ENCODE measurements at places on chromosomes 16 and 17.
A peak's percentile ranks its signal among the peaks of the same experiment; 100 is the strongest.

GRCh38 chr17:41265078-41265477 lies at the start of gene KRTAP9-6:
KRTAP9-6 (plus strand) TSS chr17:41265378; CDS start chr17:41265378, 0 bp downstream.
- DNase-seq = no peak

DNA sequence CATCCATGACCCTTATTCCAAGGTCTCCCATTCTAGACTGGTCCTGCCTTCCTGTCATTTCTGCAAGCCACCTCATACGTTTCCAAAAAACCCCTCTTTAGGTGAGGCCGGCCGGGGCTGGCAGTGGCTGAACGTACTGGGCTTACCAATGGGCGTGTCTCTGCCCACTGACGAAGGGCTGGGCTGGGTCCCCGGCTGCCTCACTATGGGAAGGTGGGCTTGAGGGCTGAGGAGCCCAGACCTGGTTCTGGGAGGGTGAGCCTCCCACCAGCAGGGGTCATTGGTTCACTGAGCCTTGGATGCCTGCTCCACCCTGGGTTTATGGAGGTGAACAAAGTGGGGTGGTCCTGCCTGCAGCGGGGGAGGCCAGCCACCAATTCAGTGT lies 19.9 kb downstream of the KDM8 start:
- no peak for DNase-seq

DNA sequence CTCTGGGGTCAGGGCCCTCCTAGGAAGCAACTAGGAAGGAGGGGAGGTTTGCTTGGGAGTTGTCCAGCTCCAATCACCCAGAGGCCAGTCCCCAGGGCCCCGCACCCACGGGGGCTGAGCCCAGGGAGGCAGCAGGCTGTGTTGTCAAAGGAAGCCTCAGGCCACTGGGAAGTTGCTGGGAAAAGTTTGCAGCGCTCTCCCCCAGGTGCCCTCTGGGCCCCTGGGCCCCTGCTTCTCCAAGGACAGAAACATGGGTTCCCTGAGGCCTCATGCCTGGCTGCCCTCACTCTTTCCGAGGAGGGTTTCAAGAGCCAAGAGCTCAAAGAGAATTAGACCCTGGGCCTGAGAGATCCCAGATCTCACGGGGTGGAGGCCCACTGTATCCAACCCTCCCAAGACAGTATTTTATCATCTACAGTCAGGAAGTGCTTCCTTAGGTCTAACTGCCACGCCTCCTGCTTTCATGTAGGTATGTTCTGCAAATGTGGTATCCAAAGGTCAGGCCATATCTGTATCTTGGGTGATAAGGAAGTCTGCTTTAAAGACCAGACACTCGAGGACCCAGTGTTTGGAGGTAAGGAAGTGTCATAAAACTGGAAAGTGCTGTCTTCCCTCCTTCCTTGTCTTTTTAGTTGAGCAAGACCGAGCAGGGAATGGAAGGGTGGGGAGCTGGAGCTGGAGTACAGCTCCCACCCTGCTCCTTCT lies 44.2 kb upstream of the ZNF423 start:
- no peak for DNase-seq

- no peak for DNase-seq
These were observed 29.6 kb upstream of the MRC2 start for GRCh38 chr17:62597920-62598319.

DNA sequence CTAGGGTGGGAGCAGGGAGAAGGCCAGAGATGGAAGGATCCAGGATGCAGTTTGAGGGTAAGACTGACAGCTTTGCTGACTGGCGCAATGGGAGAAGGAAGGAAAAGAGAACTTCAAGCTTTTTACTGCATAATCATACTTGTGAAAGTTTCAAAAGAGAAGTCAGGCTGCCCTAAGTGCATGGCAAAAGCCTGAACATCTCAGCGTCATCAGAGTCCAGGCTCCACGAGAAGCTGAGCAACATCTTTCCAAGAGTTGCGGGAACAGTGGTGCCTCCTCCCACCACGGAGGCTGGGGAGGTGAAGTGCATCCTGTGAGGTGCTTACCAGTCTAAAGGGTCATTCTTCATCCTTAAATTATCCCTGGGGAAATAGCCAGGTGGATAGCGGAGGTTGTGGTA lies 26.9 kb upstream of the SLC38A8 start:
- no peak for DNase-seq

- no peak for DNase-seq
These were observed 6.0 kb downstream of the IL34 start for GRCh38 chr16:70652322-70652721.

- DNase-seq = no peak
These were observed 40.3 kb upstream of the VPS4A start for GRCh38 chr16:69270831-69271230.

GRCh38 chr17:49891271-49891670 lies 43.4 kb upstream of the TAC4 start:
- no peak for DNase-seq

DNA sequence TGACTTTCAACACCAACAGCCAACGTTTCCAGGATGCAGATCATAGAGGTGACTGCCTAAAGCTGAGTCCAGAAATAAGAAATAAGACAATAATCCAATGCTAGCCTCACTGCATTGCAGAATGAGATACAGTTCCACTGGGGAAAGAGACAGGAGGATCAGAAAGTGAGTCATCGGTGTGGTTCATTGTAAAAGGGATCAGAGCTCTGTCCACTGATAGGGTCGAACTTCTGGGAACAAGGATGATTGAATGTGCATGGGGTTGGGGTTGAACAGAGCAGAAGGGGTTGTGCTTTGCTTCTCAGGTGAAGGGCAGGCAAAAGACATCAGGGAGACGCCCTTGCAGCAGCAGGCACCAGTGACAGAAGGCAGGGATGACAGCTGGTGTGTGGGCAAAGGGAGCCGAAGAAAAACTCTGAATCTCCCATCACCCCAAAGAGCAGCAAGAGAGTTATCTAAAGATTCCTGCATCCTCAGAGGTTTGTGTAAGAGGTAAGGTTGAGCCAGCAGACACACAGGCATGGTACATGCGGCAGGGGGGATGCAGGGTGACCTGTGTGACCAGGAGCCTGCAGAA lies 16.4 kb downstream of the CLEC10A start:
- DNase-seq = no peak

- DNase-seq = peak; percentile 40
These were observed at the start of gene IGFBP4 for GRCh38 chr17:40443196-40443987. IGFBP4 (plus strand) TSS chr17:40443450; CDS start chr17:40443736, 286 bp downstream.

- no peak for DNase-seq
These were observed 2.8 kb downstream of the ST6GALNAC1 start for GRCh38 chr17:76640550-76641380.

DNA sequence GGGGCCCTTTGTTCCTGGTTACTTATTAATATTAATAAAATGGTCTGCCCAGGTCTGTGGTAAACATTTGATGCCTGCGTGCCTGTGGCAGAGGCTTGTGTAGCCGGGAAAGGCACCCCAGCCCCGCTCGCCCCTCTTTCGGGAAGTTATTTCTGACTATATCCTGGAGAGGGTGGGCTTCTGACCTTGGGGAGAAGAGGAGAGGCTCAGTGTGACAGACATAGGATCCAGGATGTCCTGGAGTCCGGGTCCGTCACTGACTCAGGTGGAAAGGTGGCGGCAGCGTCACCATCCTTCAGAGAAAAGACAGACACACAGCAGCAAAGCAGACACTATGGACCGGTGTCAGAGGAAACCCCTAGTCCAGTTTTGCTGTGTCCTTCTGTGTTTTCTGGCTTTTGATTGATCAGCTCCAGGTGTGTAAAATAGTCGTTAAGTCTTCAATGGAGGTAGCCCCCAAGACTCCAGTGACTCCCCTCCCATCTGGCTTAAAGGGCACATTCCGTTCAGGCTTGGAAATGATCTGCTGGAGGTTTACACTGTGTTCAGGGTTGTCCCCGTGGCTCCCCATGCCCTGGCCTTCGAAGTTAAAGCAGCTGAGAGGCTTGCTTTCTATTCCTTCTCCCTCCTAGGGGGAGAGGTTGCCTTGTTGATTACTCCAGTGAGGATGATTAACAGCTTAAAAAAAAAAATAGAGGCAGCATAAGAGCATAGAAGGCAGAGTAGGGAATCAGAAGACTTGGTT lies 81.6 kb downstream of the CCDC182 start:
- no peak for DNase-seq

DNA sequence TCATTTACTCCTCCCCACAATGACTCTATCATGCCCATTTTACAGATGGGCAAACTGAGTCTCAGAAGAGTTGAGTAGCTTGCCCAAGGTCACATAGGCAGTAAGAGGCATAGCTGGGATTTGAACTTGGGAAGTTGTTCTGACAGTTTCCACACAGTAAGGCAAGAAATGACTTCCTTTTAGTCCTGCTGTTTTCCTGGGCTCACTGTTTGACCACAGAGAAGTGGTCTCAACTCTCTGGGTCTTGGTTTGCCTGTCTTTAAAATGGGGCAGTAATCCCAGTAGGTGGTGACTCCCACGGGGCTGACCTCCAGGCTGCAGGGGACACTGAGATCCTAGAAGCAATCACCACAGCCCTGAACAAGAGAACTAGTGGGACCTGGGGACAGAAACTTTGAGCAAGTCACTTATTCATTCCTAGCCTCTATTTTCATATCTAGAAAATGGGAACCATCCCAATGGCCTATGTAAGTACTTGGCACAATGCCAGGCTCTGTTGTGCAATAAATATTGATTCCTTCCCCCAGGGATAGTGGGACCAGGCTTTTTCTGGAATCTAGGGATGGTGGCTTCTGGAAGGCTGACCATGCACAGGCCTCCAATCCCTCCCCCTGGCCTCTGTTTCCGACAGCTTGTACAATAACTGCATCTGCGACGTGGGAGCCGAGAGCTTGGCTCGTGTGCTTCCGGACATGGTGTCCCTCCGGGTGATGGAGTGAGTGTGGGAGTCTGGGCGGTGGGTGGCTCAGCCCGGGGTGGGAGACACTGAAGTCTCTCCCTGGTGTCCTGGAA lies 20.5 kb downstream of the DEXI start:
- DNase-seq = no peak

- DNase-seq = no peak
These were observed 329.6 kb downstream of the CPPED1 start for GRCh38 chr16:12474047-12474446.

- DNase-seq = no peak
These were observed 11.7 kb upstream of the TMED6 start for GRCh38 chr16:69363281-69363717.

DNA sequence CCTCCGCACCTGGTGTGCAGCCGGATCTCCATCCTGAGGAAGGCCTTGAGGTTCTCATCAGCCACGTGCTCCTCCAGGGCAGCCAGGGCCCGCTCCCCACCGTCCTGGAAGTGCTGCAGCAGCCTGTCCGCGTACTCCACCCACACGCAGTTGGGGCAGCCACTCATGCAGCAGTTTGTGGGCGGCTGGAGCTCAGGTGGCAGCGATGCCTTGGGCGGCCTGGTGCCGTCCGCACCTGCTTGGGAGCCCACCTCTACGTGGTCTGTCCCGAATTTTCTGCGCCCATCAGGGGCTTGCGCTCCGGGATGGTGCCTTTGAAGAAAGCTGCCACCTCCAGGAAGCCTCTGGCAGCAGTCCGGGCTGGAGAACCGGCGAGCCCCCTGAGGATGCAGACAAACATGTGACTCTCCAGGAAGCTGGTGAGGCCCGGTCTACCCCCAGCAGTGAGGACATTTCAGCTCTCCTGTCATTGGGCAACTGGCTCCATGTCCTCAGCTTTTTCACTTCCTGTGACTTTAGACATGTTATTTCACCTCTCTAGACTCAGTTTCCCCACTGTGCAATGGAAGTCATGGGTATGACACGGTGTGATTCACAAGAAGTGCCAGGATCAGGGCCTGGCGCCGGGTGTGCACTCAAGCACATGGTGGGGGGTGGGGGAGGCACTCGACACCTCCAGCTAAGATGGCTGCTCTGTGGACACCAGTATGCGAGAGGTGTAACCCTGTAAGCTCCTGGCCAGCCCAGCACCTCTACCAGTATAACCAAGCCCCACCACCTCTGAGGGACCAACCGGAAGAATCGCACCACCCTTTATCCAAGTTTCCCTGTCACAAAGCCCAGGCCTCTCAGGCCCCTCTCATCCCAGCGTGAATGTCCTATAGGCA lies 957 bp downstream of the OXLD1 start:
- DNase-seq = peak; percentile 25

DNA sequence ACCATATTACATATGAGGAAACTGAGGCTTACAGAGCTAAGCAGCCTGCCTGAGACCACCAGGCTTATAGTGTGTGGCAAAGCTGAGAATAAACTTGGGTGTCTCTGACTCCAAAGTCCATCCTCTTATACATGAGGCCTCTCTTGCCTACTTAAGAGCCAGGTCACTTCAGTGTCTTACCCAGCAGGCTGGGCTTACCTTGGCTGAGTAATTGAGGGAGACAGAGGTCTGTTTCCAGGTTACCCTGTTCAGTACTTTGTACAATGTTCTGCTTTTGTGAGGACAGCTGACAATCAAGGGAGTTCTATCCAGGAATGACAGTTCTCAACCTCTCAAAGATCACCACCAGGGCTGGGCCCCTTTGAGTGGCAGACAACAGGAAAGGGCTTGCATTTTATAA lies 14.4 kb downstream of the NDUFAB1 start:
- no peak for DNase-seq

- DNase-seq = no peak
These were observed 35.8 kb upstream of the TEKT3 start for GRCh38 chr17:15377200-15377599.

GRCh38 chr16:79698341-79698753 lies 97.8 kb upstream of the MAF start:
- no peak for DNase-seq

- DNase-seq = no peak
These were observed 210.4 kb upstream of the N4BP1 start for GRCh38 chr16:48820379-48820778.

GRCh38 chr16:27853101-27853500 lies 210.4 kb downstream of the GSG1L start:
- DNase-seq = no peak

GRCh38 chr17:63275318-63275970 lies 170.7 kb downstream of the CYB561 start:
- no peak for DNase-seq

- no peak for DNase-seq
These were observed 255.4 kb downstream of the IRX3 start for GRCh38 chr16:54031107-54031760.

GRCh38 chr17:6530324-6530920 lies 25.9 kb downstream of the PITPNM3 start:
- DNase-seq = no peak

- DNase-seq = no peak
These were observed 117.4 kb downstream of the PHKB start for GRCh38 chr16:47578573-47578972.

GRCh38 chr17:21089145-21089544 lies 37.6 kb upstream of the DHRS7B start:
- no peak for DNase-seq

DNA sequence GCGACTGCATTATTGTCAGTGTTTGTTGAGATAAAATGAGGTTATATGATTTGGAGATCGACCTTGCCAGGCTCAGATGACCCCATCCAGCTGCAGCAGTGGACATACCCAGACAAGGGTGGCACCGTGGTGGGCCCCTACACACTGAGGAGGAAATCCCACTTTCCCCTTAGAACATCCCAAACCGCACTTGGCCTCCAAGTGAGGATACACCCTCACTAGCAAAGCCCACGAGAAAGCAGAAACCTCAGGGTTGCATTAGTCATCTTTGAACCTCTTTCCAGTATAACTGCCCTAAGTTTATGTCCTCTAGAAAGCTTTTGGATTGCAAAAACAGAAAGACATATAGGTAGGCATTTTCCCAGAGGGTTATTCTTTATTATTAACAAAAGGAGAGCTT lies 101.5 kb downstream of the CLEC16A start:
- DNase-seq = no peak
